Muscle of arm (tissue), 14 donors: ENCODE measurements at places on chromosomes 7 and 10. TPM values are rescaled to one million over a fixed set of nuclear protein-coding genes. Genes with fewer than 3 reads are reported as not detected.

The PRLHR gene
- polyA plus RNA-seq = not detected

DNA sequence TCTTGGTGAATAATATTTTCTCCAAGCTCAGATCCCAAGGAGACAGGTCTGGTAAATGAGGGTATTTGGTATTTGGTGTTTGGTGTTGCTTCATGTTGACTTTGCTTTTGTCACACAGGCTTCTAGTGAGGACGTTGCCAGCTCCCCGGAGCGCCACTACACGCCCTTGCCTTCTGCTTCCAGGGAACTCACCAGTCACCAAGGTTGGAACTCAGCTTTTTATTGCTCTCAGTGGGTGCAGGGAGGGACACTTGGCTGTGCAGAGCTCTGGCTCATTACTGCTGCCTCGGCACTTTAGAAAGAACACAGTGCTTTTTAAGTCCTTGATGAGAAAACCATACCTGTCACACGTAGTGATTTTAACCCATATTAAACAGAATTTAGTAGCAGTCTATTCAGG lies 892.9 kb downstream of the LRMDA start:
- no peak for DNase-seq

DNA sequence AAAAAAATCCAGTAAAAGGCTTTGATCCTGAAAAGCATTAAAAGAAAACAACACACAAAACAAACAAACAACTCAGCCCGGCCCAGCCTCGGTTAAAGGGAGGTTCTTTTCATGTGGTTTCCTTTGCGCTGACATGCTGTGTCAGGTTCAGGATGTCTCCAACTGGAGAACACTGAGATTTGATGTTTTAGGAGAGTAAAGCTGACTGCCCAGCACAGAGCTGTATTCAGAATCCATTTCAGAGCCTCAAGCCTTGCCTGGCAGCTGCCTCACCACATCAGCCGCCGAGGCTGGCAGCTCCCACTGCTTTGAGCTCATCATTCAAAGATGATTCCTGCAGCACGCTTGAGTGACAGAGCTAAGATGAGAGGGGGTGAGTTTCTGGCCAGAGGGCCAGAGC lies 205.8 kb upstream of the LYZL1 start:
- DNase-seq = no peak

- no peak for DNase-seq
Measured at GRCh38 chr7:127891144-127891543, 140.1 kb downstream of the LRRC4 start.

- no peak for DNase-seq
Measured at GRCh38 chr10:99908512-99908911, 101.2 kb downstream of the DNMBP start.

DNA sequence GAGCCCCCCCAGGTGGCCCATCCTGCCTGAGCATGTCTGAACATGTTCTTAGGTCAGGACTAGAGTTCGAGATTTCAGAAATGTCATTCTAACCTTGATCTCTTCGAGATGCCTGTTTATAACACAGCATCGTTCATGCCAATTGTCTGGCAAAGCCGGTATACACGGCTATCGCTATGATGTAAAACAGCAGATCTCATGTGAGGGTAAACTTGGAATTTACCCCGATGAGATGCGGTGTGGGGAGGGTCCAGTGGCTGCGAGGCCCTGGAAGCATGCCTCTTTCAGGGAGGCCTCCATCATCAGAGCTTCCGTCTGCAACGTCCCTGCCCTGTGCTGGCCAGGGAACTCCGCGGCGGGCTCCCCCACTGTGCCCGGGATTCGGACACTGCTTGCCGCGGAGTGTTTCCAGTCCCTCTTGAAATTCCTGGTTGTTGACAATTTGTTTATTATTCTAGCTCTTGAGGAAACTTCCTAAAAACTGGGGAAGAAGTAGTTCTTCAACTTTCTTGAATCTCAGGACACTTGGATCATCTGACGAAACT lies 168.6 kb upstream of the RHEB start:
- no peak for DNase-seq

GRCh38 chr7:36615852-36616540 lies 108.3 kb downstream of the AOAH start:
- no peak for DNase-seq
